SW 1271 (cell line): ENCODE measurements at places on chromosomes 11 and 22.

DNA sequence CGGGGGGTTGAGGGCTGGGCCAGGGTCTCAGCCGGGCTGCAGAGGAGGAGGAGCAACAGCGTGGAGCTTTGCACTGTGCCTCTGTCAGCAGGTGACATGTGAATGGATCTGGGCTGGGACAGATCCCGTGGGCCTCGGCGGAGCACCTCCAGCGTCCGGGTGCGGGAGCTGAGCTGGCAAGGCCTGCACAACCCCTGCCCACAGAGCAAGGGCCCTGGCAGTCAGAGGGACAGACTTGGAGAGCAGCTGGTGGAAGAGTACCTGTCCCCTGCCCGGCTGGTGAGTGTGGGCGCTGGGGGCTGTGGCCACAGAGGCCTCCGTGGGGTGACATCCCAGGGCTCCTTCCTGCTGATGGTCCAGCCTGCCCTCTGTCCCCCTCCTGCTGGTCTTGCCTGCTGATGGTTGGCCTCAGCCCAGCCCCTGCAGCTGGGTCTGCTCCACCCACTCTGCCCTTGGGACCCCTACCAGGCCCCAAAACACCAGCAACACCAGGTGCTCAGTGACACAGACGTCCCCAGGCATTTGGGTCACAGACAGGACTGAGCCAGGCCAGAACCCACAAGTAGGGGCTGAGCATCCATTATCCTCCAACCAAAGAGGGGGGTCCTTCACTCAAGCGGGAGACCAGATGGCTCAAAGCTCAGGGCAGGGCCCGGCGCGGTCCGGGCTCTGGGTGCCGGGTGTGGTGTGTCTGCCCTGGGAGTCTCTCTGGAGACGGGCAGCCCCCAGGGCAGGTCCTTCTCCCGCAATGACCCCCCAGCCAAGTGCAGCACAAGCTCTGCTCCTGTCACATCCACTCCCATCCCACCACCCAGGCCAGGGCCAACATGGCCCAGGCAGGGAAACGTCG is 3.5 kb downstream of the LRRC56 start:
- DNase-seq = no peak

DNA sequence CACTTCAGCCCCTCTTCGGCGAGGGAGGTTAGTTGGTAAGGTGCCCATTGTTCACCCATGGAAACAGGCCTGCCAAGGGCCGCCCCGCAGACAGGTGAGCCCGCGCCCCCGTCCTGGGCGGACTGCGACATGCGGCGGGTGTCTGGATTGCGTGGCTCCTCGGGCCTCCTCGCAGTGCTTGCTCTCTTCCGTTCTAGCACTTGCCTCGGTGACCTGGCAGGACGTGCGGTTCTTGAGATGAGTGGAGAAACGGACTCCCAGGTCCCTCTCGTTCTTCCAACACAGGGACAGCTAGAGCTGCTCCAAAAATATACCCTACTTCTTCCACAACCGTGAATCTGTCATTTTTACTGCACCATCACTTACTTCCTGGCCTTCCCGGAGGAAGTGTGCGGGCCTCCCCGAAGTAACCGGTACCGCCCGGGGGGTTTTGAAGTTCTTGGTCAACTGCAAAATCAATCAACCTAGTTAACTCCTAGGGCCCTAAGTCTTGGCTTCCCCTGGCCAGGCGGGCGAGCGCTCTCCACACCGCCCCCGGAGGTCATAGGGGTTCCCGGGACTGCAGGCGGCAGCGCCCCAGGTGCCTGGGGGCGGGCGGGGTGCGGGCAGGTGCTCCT is 745 bp upstream of the ZBTB44 start:
- DNase-seq = no peak

- no peak for DNase-seq
Observed at GRCh38 chr22:22999523-22999922, 70.8 kb upstream of the GNAZ start.

- DNase-seq = no peak
Observed at GRCh38 chr11:121054266-121054665, 30.4 kb downstream of the TBCEL start.

DNA sequence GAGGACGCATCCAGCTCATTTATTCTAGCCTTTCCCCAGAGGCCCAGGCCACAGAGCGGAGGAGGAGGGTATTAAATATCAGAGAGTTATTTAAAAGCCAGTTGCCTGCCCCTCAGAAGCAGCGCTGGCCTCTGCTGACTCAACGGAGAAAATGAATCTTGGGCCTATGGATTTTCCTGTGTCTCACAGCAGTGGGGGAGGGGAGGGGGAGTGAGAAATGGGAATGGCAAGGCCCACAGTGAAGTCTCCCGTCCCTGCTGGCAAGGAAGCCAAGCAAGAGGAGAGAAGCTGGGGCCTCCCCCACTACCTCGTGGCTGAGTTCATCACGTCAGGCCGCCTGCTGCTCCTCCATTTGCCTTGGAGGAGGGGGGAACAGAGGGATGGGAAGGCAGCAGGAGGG is 4.5 kb upstream of the TPBGL start:
- DNase-seq = no peak

DNA sequence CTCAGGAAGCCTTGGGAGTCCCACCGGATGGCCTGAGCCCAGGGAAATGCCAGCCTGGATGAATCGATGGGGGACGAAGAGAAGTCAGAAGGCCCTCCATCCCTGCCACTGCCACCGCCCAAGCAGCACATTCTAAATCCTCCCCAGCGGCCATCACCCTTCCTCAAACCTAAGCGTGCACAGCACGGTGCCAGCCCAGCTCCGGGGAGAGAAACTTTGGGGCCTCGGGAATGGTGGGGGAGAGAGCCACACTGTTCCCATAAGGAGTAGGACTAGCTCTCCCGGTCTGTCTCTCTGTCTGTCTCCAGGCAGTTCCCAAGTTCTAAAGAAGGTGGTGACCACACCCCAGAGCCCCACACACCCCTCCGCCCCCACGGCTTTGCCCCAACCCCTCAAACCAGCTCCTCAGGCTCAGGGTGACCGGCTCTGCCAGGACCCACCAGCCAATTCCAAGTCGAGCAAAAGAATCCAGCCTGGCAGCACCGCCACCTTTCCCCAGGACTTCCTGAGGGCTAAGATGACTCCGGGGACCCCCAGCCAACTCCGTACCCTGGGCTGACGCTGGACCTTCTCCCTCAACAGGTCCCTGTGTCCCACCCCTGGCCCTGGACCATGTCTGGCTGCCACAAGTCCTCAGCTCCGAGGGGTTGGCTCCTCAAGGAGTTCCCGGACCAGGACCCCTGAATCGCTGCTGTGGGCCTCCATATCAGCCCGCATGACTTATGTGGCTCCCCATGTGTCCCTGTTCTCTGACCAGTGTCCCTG is 2.7 kb downstream of the AHNAK start:
- DNase-seq = no peak

DNA sequence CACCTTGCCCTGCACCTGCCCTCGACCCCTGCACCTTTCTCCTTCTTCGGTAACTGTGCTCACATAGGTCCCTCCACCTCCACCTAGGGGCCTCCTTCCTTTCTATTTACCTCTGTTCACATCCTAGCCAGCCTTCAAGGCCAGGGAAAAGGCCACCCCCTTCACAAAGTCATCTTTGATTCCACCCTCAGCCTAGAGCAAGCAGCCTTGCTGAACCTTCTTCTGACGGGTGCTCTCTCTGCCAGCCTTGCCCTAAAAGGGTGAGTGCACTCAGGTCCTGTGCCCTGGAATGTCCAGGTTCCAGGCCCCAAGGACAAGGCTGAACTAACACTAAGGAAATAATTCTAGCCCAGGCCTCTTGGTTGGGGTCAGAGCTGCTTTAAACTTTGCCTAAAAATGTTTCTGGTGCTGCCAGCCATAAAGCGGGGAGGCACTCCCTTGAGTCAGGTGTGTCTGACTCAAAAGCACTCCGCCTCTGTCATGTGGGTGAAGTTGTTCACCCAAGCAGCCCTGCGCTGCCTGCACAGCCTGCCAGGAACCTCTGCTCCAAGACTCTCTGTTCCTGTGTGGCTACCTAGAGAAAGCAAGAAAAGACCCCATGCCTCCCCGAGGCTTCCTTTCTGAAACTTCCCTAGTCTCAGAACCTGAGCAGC is 9.2 kb upstream of the FAM83F start:
- no peak for DNase-seq

DNA sequence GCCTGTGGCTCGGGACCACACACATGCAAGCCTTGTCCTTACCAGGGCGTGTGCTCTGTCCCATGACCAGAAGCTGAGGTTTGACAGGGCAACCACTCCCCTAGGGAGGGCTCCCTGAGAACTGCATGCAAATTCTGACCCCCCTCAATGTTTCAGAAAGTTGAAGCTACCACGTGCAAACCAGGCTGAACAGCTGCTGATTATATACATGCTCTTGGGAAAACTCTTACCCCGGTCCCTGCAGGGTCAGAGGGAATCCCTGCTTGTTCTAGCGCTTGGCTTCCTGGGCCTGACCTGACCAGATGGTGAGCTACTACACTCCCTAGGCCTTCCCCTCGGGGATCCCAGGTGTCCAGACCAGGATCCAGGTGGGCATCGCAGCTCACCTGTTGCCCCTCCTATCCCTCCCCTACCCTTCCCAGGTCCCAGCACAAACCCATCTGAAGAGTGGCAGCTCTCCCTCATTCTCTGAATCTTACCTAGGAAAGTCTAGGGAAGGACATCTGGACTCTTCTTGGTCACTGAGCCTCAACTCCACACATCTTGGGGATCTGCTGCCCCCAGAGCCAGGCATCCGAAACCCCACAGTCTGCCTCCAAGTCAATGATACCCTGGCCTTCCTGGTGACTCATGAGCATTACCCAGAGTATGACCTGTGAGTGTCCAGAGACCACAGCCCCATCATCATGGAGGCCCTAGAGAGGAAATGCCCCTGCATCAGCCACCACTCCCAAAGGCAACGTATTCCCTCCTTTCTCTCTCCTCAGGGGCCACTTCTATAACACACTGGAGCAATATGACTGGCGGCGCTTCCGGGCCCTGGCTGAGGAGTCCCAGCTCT is 61.5 kb downstream of the BTG4 start:
- no peak for DNase-seq

DNA sequence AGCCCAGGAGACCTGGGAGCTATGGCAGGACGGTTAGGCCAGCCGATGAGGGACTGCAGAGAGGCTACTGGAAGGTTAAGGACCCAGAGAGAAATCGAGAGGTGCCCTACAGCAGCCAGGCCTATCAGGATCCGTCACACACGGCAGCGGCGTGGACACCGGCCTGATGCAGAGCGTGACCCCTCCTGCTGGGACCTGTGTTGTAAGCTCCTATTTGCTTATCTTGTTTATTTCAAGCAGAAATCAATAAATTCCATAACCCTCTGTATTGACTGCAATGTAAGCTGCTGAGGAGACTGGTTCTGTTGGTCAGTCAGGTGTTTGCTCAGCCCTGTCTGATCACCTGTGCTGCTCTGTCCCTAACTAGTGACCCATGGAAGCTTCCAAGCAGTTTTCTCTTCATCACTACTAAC is 39.9 kb downstream of the PPP2R1B start:
- DNase-seq = no peak

DNA sequence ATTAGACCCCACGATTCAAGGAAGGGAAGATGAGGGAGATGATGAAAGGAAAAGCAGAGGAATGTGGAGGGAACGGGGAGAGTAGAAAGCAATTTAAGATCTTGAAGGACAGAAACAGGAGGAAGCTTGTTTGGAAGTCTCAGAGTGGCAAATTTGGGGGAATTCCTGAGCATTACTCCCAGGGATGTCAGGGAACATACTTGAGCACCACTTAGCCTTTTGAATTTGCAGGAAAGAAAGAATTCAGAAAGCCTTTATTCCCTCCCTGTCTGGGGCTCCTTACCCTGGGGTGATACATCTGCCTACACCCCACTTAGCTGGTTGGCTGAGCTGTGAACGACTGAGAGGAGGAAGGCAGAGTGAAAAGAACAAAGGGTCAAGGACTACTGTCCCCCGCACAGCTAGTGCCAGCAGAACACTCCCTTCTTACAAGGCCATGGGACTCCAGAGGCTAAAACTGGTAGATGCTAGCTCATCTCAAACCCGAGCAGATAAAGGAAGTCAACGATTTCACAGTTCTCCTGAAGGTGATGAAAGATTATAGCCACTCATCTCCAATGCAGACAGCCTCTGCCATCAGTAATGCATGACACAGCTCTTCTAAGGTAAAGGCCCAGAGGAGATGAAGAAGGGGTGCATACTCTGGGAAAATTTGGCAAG is 84.0 kb upstream of the AKIP1 start:
- no peak for DNase-seq

DNA sequence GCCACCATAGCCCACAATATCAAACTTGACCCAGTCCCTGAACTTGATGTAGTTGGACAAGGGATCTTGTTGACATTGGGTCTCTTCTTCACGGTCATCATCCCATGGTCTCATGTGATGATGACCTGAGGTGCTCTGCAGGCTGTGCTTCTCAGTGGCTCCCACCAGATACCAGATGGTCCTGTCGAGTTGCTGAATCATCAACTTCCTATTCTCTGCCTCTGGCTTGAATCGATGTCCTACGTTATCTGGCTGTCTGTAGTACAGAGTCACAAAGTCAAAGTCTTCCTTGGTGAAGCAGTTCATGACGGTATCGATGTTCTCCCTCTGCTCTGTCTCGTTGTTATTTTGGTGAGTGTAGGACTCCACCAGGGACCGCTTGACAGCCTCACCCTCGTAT is 145.7 kb upstream of the ALDH3B2 start:
- no peak for DNase-seq

GRCh38 chr11:114162719-114163123 is 103.2 kb downstream of the ZBTB16 start:
- DNase-seq = no peak

DNA sequence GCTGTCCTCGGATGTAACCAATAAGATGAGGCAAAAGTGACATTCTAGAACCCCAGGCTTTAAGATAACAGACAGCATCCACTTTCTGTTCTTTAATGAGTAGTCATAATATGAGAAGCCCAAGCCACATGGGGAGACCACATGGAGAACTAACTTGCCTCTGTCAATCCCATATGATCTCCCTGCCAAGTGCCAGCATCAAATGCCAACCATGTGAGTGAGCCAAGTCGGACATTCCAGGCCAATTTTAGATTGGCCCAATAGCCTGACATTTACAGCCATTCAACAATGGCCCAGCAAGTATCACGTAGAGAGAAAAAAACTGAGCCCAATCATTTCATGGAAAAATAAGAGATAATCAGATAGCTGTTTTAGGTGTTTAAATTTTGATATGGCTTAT is 2048.3 kb upstream of the RAG2 start:
- DNase-seq = no peak

GRCh38 chr11:35740061-35740799 is 77.7 kb downstream of the TRIM44 start:
- no peak for DNase-seq

DNA sequence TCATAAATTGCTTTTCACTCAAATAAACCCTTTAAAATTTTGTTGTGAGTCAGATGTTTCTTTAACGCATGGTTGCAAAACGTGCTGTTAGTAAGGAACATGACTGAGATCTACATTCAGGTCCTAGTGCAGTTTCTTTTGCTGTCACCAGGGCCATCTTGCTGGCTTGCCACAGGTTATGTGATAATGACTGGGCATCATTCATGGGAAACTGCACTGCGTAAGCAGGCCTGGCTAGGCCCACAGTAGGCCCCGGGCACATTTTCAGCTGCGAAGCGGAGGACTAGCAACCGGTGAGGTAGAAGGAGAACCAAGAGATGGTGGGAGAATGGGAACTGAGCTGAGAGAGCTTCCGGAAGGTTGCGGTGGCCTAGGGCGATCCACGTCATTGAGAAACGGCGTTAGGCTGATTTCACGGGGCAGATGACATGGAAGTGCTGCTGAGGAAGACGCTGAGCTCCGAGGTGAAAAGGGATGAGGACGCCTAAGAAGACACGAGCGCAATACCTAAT is 3.2 kb upstream of the KLHDC7B start:
- no peak for DNase-seq
